ENCODE measurements at places on chromosomes 3 and 15.

GRCh38 chr3:120831066-120831465 is 76.9 kb upstream of the STXBP5L start:
- no peak for DNase-seq

- DNase-seq: no peak
These were observed 21.7 kb downstream of the FBLN2 start for GRCh38 chr3:13570391-13571194.

DNA sequence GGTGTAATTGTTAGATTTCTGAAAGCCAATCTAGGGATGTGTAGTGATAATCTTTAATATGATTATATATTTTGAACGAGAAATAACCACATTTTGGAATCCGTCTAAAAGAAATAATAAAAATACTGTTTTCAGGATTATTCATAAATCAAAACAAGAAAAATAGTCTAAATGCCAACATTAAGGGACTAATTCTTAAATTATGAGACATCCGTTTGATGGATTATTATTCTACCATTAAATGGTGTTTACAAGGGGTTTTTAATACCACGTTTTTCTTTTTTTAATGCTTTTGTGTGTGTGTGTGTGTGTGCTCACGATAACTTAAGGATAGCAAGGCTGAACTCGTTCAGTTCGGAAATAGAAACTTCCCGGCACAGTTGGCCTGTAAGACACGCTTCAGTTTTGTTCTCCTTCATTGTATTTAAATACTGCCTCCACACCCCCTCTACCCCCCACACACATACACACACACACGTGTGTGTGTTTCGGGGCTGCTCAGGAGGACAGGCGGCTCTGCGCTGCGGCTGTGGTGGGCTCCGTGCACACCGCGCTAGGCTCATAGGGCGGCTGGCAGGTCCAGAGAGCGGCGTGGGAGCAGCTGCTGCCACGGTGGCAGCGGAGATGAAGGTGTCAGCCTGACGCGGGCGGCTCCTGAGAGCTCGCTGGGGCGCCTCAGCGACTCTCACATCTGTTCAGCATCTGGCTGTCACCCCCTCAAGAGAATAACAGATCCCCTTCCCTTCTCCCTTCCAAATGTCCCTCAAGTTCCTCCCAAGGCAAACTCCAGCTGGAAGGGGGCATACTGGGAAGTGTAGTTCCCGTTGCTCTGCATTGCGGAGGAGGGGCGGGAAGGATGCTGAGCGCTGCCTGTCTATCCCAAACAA is 23.0 kb upstream of the ANP32A start:
- no peak for DNase-seq

GRCh38 chr3:74287557-74287956 is 326.9 kb downstream of the CNTN3 start:
- no peak for DNase-seq

- DNase-seq: no peak
These were observed 9.5 kb downstream of the MYL3 start for GRCh38 chr3:46853441-46854415.

GRCh38 chr15:69486481-69487110 is 34.0 kb downstream of the RPLP1 start:
- no peak for DNase-seq

DNA sequence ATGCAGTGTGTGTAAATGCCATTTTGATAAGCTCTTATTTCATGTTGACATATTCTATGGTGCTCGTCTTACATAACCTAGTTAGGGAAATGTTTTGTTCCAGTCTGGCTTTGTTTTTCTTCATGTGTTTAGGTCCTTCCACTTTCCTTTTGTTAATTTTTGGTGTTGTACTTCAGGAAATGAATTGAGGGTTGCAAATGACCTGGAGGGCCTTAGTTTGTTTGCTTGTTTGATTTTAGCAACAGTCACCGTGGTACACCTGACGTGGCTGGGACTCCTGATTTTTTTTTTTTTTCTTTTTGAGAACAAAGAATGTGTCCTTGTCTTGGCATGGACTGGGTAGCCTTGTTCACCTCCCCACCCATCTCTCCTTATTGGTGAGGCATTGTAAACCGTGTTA is 114.8 kb downstream of the IGF1R start:
- DNase-seq: no peak

GRCh38 chr15:69533522-69533921 is 80.9 kb downstream of the RPLP1 start:
- no peak for DNase-seq

- no peak for DNase-seq
These were observed 28.4 kb upstream of the IFT57 start for GRCh38 chr3:108250626-108251025.

GRCh38 chr15:97504031-97504792 is 456.3 kb upstream of the ARRDC4 start:
- no peak for DNase-seq

- DNase-seq: no peak
These were observed 12.2 kb upstream of the VIPR1 start for GRCh38 chr3:42490243-42490642.

DNA sequence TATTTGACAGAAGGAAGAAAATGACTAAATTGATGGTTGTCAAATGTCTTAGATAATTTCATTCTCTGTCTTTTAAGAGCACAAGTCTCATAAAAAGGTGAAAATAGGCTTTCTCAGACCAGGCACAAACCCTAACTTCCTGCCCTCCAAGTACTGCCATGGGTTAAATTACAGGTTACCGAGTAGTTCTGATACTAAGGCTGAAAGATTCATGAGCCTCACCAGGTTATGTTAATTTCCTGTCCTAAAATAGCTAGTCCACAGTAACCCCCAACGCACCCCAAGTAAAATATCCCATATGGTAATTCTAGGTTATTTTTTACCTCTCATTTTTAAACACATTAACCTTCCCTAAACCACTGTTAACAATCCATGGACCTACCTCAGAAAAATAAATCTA is 42.0 kb downstream of the GSK3B start:
- DNase-seq: no peak

Data from NCI-H2081 treated with DMSO at 0.1 percent for 48 hours (cell line).